ENCODE measurements at places on chromosomes 1 and 21.

GRCh38 chr1:199725002-199725565 is 302.4 kb upstream of the NR5A2 start:
- no peak for DNase-seq

GRCh38 chr1:209742409-209743144 is 13.3 kb upstream of the TRAF3IP3 start:
- DNase-seq: no peak

GRCh38 chr1:159942632-159943277 is 2.7 kb downstream of the IGSF9 start:
- DNase-seq: no peak

DNA sequence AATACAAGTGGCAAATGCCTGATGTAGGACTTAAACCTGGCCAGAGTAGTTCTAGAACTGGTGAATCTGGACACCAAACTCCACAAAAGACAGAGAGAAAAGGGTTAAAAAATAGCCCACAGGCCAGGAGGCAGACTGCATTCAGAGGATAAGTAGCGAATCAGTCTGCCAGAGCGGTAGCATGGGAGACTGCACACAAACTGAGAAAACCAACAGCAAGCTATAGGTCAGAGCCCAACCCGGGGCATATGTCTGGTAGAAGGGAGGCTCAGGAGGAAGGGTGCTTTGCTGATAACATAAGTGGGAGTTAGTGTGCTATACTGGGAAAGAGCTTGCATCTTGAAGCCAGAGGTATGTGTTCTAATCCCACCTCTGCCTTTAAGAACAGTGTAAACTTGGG is 4.0 kb downstream of the LRRC53 start:
- no peak for DNase-seq

GRCh38 chr1:209102120-209102519 is 481.4 kb upstream of the CAMK1G start:
- no peak for DNase-seq

- no peak for DNase-seq
These were observed 161.8 kb downstream of the DYRK1A start for GRCh38 chr21:37528150-37528937.

- DNase-seq: no peak
These were observed 90.7 kb downstream of the RPE65 start for GRCh38 chr1:68359045-68359444.

- DNase-seq: no peak
These were observed 19.5 kb downstream of the SUSD4 start for GRCh38 chr1:223344491-223344890.

- DNase-seq: no peak
These were observed 39.6 kb downstream of the FRRS1 start for GRCh38 chr1:99726818-99727217.

- DNase-seq: no peak
These were observed 43.3 kb downstream of the L1TD1 start for GRCh38 chr1:62237950-62238374.

DNA sequence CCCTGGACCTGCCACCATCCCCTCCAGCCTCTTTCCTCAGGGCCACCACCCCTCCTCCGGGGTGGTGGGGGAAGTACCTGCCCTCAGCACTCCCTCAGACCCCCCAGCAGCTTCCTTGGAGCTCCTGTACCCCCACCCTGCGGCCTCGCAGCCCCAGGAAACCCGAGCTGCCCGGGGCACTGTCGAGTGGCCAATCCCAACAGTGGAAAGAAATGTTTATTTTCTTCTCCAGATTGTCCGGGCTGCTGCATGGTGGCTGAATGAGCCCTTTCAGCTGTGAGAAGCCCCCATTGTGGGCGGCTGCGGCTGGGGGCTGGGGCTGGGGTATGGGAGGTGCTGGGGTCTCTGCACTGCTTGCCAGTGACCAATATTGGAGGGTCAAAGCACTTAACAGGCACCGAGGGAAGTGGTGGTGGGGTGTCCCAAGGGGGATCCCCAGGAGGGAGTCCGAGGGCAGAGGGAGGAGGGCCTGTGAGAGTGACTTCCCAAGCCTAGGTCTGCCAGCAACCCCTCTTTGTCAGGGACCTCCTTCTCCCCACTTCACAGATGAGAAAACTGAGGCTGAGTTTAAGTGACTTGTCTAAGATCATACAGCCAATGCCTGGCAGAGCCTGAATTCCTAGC is 25.2 kb downstream of the RUNX3 start:
- no peak for DNase-seq

DNA sequence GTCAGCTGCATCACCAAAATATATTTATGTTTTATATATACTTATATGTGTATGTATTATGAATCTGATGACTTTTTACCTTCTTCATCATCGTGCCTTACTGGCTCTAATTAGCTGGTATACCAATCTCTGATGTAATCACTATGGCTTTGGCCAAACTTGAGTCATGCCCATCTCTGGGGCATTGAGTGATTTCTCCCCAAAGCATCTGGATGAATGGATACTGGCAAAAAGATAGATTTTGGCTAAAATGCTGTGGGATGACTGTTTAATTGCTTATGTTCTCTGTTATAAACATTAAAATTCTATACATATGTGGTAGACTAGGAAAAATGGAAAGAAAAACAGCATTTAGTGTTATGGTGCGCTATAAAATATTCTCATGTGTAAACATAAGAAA is 19.6 kb downstream of the CDKN2C start:
- no peak for DNase-seq

- DNase-seq: no peak
These were observed 50.2 kb downstream of the ENAH start for GRCh38 chr1:225602590-225603206.

DNA sequence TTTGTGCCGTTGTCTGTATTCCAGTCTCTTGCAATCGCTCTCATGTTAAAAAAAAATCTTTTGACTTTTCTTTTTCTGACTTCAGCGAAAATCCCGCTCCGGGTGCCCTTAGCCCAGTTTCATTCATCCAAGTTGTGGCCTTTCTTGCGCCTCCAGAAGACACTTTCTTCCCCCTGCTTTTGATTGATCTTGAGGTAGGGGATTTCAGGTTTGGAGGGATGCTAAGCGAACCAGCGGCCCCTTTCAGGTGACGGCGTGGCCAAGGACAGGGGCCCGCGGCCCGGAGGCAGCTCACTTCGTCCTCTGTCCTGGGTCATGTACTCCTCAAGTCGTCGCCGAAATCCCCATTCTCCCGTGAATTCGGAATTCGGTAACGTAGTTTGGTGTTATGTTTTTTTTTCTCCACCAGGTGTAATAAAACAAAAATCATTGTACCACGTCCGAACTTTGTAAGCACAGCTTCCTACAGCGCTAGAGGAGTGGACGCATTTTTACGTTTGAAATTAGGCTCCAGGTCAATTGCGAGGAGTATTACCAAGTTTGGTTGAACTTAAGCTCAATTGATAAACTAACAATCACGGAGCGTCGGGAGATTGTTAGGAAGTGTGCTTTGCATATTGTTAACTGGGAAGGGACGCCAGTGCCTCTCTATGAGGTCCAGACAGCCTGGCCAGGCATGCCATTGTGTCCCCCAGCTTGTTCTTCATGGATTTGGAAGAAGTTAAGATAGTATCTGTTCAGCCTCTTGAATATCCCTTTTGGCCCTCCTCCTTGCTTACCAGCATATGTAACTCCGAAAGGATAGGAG is 1.1 kb downstream of the MRPS6 start:
- DNase-seq: no peak

GRCh38 chr1:18234790-18235242 is 127.2 kb downstream of the IGSF21 start:
- DNase-seq: peak; percentile 33

- peak; percentile 40 for DNase-seq
These were observed at the start of gene RAVER2 for GRCh38 chr1:64744492-64745180. RAVER2 (plus strand) TSS chr1:64745075; CDS start chr1:64745173, 98 bp downstream.

DNA sequence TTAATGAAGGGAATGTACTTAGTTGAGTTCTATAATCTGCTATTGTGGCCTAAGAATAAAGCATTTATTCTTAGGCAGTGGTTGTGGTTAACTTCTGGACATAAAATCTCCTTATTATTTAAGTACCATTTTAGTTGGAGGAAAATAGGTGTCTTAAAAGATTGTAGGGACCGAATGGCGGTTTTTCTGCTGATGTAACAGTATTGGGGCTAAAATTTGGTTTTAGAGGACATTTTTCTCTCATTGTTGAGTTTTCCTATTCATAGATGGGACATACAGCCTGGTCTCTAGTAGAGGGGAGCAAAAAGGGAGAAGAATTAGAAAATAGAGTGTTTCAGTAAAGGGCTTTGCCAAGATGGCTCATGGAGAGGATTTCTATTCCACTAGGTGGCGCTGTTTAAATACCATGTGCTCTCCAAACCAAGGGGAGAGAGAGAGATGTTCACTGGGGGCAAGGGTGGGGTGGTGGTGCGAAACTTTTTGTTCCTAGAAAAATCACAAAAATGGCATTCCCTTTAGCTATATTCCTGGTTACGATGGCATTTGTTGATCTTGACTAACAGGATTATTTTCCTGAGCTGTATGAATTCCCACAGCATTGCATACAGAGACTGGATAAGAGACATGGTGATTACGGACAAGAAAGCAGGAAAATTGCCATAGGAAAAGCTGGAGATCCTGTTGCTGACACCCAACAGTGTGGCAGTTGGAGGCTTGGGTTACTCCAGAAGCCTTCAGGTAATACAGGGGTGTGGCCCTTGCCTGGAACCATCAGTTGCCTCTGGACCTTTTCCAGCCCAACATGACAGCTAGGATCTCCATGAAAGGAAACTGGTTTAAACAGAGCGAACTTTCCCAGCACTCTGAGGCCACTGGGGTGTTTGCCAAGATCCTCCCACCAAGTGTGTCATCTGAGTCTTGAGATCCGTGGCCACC is 18.2 kb upstream of the FCGR2A start:
- peak; percentile 53 for DNase-seq

DNA sequence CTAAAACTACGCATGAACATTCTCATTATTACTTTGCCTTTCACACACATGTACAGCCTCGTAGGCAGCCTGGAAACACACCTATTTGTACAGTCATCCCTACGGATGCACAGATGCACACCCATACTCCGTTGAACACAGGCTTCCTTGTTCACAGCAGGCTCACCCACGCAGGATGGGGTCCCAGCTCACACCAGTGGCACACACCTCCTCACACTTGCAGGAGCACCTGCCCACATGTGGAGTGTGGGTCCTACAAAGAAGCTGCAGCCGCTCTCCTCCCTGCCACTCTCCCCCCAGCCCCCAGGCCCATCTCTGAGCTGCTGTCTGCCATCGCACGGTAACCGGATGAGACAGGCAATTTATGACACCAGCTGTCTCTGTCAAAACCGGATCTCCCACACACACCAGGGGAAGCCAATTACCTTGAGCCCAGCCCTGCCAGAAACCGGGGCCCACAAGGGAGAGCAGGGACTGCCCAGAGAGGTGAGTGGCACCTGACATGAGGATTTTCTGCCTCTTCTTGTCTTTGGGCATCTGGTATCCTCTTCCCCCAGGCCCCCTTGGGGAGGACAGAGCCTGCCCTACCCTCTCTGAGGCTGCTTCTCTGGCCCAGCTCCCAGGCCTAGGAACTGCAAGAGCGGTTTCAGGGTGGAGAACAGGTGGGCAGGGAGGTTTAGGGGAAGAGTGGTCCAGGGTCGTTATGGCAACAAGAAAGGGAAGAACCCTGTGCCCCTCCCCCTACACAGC is 175.4 kb downstream of the IGSF21 start:
- peak; percentile 84 for DNase-seq

- no peak for DNase-seq
These were observed 55.3 kb downstream of the GNB1 start for GRCh38 chr1:1835546-1835945.

- no peak for DNase-seq
These were observed 71.2 kb downstream of the PSMG1 start for GRCh38 chr21:39111931-39112550.

DNA sequence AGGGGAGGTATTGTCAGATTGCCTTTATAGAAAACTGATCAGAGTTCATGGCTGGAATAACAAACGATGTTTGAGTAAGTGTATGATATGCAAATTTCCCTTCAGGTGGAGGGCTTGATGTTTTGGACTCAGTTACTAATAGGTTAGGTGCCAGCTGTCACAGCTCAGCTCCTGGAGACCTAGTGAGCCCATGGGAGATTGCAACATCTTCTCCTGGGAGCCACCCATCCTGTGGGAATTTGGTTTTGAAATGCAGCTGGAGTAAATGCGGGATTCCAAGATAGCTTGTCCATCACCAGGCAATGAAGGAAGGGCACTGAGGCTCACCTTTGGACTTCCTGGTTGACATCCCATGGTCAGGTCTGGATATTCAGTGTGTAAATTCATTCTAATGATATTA is 211.4 kb upstream of the NRIP1 start:
- DNase-seq: no peak

- peak; percentile 27 for DNase-seq
These were observed 543 bp downstream of the ABCB10 start for GRCh38 chr1:229557913-229558414.

- DNase-seq: no peak
These were observed 10.6 kb downstream of the ITPKB start for GRCh38 chr1:226728448-226728847.

- DNase-seq: no peak
These were observed 89.5 kb downstream of the OLFM3 start for GRCh38 chr1:101907264-101907663.

- DNase-seq: no peak
These were observed 106.3 kb upstream of the CSF3R start for GRCh38 chr1:36588972-36589371.

DNA sequence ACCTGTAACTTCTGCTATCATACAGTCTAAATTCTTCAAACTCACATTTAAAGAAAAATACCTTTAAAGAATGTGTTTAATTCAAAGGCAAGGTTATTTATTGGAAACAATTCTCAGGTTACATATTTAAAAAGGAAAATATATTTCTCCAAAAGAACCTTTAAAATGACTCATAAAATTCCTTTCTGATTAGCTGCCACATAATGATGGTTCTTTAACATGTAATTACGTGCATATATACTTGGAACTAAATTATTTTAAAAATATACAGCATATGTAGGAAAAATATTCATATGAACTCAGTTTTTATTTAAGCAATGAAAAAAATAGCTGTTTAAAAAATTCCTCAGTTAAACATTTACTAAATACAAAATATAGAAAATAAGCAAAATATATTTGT is 173.6 kb downstream of the COP1 start:
- no peak for DNase-seq

- DNase-seq: peak; percentile 69
These were observed 104.8 kb upstream of the ATP1A1 start for GRCh38 chr1:116268211-116268610.

DNA sequence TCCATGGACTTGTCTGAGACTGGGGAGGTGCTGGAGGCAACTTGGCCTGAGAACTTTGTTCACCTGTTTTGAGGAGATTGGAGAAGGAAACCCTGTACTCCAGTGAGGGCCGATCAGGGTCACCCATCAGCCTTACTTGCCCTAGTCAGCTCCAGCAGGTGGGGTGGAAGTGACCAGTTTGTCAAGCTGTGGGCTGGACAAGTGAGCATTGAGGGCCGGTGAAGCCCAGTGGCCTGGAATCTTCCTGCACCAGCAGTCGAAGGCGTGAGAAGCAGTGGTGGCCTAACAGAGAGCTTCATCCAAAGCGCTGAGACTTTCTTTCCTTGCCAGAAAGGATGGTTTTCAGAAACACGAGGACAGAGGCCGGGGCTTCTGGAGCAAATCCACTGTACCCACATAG is 9.6 kb downstream of the SLC37A1 start:
- no peak for DNase-seq

- no peak for DNase-seq
These were observed 60.8 kb downstream of the BEND5 start for GRCh38 chr1:48715921-48716320.

- DNase-seq: no peak
These were observed 28.5 kb upstream of the C1orf198 start for GRCh38 chr1:230896779-230897178.

GRCh38 chr1:60173006-60173405 is 99.4 kb upstream of the C1orf87 start:
- no peak for DNase-seq
